CD4-positive, alpha-beta T cell treated with Interleukin-12 subunit alpha and Interleukin-12 subunit beta, for 1 hour (primary cell): ENCODE measurements at places on chromosomes 4 and X.

GRCh38 chr4:23374259-23374658 is 515.6 kb downstream of the PPARGC1A start:
- no peak for DNase-seq

DNA sequence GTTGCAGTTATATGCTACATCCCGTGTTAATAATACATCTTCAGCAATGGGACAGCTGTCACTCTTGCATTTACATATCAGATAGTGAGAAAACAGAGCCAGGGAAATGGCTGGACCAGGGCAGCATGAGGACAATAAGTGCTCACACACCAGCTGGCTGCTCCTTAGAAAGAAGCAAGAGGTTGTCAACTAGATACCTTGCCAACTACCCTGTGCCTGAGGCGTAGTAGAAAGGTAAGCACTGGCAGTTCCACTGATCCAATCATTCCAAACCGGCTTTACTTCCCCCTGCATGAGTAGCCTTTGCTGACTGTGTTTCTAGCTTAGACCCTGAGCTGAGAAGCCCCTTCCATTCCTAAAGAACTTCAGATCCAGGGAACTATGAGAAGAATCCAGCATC is 52.2 kb upstream of the FGF13 start:
- DNase-seq = no peak

GRCh38 chrX:46582966-46583365 is 9.4 kb downstream of the CHST7 start:
- no peak for DNase-seq

DNA sequence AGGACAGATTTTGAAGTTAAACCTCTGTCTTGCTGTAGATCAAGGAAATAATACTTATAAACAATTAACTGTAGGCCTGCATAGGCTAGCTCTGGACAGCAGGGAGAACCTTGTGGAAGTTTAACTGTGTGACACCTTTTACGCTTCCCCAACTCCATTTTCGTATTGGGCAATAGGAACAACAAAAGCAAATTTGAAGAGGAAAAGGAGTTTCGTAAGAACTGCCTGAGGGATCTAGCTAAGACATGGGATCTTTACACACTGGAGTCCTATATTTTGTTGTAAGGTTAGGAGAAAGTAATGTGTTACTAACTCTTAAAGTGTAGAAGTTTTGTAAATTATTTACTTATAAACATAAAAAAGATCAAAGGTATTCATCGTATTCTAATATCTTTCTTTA is 324.9 kb upstream of the CASK start:
- DNase-seq = no peak

- no peak for DNase-seq
These were observed 396.0 kb downstream of the FAT4 start for GRCh38 chr4:125710766-125711165.

DNA sequence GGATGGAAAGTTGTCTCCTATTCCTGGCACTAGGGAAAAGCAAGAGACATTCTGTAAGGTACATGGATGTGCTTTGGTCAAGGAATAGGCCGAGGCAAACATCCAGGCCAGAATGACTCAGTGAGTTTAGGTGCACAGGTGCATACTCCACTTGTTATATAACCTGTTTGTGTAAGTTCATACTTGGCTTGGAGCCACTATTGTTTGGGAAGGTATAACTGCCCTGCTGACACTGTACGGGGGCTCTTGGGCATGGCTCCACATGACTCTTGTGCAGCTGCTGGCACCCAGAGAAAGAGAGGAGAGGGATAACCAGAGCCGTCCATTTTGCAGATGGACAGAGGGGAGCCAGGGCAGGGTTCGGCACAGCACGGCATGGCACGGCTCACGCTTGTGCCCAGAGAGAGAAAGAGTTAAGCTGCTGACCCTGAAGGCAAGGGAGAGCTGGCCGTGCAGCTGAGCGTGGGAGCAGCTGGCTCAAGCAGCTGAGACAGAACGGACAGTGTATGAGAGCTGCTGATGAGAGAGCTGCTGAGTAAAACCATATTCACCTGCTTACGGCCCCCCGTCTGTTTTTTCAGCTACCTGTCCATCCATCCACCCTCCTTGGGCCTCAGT is 98.0 kb downstream of the SLC2A9 start:
- DNase-seq = no peak

DNA sequence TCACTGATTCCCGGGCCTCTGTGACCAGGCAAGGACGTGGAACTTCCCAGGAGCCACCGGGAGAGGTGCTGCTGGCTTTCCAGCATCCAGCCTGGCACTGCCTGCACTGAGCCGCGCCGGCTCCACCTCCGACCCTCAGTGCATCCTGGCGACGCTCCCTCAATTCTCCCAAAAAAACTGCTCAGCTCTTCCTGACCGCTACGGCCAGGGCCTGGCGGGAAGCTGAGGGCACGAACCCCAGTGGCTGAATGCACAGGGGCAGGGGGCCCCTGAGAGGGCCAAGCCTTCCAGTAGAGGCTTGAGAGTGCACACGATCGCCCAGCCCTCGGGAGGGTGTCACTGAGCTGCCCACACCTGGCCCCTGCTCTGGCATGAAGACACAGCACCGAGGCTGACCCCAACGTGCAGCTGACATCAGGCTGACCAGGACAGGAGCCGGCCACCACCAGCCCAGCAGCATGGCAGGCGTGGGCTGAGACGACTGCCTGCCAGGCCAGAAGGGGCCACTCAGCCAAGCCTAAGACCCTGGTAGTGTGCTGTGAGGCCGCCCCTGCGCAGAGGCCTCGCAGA is 6.9 kb downstream of the CTBP1 start:
- DNase-seq = no peak

DNA sequence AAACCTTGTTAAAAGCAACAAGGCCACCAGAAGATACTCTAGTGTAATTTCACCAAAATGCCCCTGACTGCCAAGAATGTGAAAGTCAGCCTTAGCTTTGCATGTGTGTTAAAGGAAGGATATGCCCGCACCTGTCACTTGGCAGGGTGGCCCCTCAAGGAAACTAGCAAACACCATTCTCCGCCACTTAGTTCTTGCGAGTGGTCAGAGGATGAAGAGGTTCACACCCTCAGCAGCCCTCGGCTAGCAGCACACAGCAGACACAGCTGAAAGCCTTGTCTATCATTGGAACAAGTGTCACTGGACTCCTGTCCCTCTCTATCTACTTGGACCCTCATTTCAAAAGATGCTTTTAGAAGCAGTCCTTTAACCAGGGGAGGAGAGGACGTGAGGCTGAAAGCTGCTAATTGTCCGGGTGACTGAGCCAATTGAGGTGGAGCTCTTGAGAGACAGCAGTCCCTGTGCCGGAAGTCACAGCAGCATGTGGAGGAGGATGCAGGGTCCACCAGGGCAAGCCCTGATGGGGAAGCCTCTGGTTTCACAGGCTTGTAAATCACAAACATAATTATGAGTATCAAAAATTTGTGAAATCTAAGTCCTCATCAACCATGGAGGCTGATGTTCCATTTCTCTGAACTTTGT is 18.0 kb downstream of the HHIP start:
- DNase-seq = no peak

DNA sequence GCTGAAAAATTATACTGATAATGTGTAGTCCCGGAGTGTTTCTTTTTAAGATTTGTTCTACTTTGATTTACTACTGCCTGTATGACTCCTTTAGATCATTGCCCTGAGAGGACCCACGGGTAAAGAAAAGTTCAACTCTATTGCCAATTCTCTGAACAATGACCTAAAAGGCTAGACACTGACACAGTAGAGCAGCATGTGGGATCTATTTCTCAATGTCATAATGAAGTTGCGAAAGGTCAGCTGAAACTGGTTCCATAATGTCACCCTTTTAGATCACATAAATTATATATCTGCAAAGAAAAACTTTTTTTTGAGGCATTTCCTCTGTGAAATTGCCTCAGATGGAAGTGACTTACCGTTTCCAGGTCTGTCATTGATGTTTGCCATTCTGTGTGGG is 67.4 kb downstream of the GLRB start:
- no peak for DNase-seq

GRCh38 chr4:114385195-114385985 is 213.2 kb upstream of the UGT8 start:
- DNase-seq = no peak

DNA sequence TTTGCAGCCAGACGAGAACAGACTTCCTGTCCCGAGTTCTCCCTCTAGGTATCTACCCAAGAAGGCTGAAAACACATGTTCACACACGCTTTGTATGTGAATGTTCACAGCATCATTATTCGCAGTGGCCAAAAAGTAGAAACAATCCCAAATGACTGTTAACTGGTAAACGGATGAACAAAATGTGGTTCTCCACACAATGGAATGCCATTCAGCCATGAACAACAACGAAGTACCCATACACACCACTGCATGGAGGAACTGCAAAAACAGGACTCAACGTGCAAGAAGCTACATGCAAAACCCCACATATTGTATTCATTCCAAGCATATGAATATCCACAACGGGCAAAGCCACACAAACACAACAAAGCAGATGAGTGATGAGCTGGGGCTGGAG is 45.0 kb downstream of the PDHA1 start:
- no peak for DNase-seq

DNA sequence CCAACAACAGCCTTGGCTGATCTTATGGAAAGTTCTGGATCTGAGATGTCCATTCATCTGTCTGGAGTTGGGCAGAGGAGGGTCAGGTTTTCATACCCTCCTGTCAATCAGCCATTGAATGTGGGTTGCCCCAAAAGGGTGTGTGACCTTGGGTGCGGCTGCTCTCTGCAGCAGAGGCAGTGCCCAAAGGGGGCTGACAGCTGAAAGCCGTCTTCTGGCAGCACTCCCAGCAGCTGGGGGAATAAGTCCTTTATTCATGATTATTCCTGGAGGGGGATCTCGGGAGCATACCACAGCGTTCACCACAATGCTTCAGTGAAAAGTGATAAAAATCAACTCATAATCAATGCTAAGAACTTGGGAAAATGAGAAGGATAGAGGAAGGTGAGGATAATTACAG is 54.7 kb downstream of the OTC start:
- DNase-seq = no peak

GRCh38 chr4:122777846-122778673 is 45.6 kb downstream of the BBS12 start:
- DNase-seq = no peak

DNA sequence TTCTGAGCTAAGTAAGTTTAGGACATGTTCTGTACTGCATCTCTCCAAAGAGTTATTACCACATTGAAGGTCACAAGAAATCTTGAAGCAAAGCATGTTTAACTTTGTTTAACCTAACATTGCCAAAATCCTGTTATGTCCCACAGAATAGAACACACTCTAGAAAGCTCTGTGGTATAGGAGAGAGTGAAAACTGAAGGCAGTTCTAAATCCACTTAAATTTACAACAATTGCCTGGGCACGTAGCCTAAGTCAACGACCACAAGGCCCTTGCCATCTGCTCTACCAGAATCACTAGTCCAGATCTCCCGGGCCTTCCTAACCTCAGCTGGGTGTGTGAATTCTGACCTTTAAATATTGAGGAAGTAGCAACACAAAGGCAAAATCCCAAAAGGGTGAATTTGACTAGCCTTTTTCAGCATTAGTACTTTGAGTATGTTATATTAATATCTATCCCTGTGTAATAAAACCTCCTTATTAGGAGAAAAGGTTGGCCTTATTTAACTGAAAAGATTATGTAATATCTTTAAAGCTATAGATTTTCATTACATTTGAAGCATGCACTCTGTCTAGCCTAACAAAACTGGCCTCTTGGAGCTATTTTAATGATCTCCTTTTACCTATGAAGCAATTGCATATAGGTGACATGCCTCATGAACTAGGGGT is 4.5 kb upstream of the MAML3 start:
- DNase-seq = no peak
